ENCODE measurements at places on chromosomes 6 and 20.

GRCh38 chr20:54716174-54716747 lies 240.9 kb downstream of the DOK5 start:
- DNase-seq: no peak

DNA sequence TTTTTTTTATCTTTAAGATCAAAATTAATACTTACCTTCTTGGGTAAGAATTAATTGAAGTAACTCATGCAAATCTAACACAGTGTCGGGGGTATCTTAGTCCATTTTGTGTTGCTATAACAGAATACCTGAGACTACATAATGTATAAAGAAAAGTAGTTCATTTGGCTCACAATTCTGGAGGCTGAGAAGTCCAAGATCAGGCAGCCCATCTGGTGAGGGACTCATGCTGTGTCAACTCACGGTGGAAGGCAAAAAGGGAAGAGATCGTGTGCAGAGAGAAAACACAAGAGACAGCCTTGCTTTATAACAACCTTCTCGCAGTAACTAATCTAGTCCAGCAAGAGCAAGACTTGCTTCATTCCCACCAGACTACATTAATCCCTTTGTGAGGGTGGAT lies 92.9 kb upstream of the VSTM2L start:
- no peak for DNase-seq

GRCh38 chr6:136446579-136447187 lies 103.5 kb downstream of the MAP7 start:
- DNase-seq: no peak

DNA sequence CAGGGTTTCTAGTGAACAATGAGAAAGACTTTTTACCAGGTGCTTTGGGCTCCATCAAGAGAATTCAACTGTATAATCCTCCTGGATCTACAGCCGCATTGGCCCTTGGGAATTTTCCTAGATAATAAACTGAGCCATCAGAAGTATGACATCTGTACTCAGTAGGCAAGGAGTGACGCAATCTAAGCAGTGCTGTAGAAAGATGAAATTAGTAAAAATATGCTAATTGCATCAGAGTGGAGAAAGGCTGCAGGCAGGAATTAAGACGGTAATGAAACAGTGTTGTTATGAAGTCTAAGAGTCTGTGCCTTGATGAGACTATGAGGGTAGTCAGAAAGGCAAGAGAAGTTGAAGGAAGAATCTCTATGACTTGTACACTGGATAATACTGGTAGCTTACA lies 507.9 kb upstream of the SOX4 start:
- DNase-seq: no peak

DNA sequence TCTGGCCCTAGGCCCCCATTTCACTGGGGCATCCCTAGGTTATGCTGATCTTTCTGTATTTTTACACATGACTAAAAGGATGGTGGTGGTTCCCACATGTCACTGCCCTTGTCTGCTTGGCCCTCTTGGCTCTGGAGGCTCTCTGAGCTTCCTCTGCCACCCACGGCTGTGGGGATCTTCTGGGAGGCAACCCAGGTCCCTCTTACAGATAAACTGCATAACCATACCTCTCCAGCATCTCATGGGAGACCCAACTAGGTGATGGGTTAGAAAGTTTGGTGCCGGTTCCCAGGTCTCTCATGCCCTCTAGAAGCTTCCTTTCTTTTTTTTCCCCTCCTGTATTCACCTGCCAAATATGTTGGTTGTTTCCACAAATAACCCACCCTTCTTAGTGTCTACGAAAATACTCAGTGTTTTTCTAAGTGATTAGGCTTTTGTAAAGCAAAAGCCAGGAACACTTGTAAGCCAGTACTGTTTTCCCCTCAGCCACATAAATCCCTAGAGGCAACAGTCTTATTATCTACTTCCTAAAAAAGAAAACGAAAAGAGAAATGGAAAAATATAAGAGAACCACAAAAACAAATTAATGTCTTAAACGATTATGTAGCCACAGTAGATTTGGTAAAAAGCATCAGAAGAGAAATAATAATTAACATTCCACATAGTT lies 71.7 kb upstream of the SMLR1 start:
- DNase-seq: no peak

GRCh38 chr6:123681957-123682462 lies 45.3 kb upstream of the TRDN start:
- no peak for DNase-seq

DNA sequence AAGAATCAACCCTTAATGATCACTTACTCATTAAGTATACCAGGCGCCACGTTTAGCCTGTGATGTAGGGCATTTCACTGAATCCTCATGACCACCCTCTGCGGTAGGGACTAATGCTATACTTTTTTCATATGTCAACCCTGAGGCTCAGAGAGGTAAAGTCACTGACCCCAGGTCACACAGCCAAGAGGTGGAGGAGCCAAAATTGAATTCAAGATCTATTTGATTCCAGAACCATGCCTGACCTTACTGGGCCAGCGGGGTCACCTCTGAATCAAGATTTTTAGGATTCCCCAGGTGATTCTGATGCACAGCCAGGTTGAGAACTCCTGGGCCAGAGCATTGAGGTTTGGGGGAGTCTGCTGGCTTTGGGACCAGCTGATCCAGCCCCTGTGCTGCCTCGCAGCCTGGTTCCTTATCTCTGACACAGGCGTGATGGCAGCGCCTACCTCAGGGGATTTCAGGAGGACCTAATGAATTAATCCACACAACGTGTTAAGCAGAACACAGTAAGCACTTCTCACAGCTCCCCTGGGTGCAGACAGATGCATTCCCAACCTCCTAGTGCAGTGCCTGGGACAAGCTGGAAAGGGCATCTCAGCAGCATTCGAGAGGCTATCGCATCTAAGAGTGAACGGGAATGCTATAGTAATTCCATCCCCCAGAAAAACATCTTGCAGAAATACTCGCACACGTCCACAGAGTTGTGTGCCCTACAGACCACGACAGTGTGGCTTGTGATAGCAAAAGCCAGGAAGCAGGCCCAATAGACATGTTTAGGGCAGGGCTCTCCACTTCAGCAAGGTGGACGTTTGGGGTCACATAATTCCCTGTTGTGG lies 101.4 kb upstream of the PTPN1 start:
- DNase-seq: no peak

GRCh38 chr20:50562262-50562701 lies 52.1 kb downstream of the PTPN1 start:
- no peak for DNase-seq

- no peak for DNase-seq
Measured at GRCh38 chr6:140542863-140543262, 1168.4 kb upstream of the CITED2 start.

- DNase-seq: no peak
Measured at GRCh38 chr6:128743974-128744765, 138.8 kb upstream of the LAMA2 start.

- DNase-seq: no peak
Measured at GRCh38 chr6:45931232-45931631, 84.4 kb downstream of the CLIC5 start.

DNA sequence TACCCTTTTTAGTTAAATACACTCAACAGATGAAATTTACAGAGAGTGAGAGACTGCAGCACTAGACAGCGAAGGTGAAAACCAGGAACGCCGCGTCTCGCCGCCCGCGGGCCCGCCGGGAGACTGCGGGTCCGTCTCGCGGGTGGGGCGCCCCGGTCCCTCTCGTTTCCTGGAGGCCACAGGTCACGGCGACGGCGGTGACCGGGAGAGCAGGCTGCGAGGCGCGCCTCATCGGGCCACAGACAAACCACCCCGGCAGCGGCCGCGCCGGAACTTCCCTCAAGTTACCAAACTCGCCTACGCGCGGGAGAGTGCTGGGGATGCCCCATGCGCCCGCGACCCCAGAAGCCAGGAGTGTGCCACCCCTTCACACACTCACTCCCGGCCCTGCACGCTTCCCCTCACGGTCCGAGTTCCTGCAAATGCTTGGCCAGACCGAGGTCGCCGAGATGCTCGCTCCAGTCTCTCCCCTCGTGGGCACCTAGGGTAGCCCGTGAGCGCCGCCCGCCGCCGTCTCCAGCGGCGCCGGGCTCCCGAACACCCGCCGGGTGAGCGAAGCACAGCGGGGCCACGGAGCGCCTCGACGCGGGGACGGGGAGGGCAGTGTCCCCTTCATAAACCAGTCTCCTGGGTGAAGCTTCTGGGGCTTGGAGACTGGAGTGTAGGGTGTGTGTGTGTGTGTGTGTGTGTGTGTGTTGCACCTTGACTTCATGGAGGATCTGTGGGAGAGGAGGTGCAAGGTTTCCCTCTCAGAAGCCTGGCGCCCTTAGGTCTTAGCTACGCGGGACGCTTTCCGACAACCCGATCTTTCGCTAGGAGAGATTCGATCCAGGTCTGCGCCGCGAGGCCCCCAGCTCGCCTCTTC lies 1.4 kb downstream of the BACH2 start:
- DNase-seq: peak; percentile 52

- DNase-seq: no peak
Measured at GRCh38 chr20:38893056-38893564, 33.1 kb upstream of the FAM83D start.
